Sigmoid colon (tissue), 7 donors: ENCODE measurements at places on chromosomes 1 and 21. TPM values are rescaled to one million over a fixed set of nuclear protein-coding genes. Genes with fewer than 3 reads are reported as not detected.

TFF2 gene
- polyA plus RNA-seq, result 3.0 TPM

PPIAL4G gene
- polyA plus RNA-seq, result not detected

TSSK3 gene
- not detected for polyA plus RNA-seq

NPR1 gene
- polyA plus RNA-seq, result 5.4 TPM

SLC45A3 gene
- polyA plus RNA-seq, result 15.2 TPM

KIF21B gene
- polyA plus RNA-seq, result 18.4 TPM

DOP1B gene
- polyA plus RNA-seq, result 12.5 TPM

WDR26 gene
- 28.8 TPM for polyA plus RNA-seq

TDRD10 gene
- polyA plus RNA-seq, result 1.8 TPM

OLIG2 gene
- not detected for polyA plus RNA-seq

TOR3A gene
- 8.3 TPM for polyA plus RNA-seq

RYR2 gene
- under 0.01 TPM for polyA plus RNA-seq

ANGPTL7 gene
- polyA plus RNA-seq, result not detected

MPZ gene
- polyA plus RNA-seq, result 1.2 TPM

ANKRD35 gene
- polyA plus RNA-seq, result 0.46 TPM

LCE4A gene
- polyA plus RNA-seq, result not detected
